ENCODE measurements at places on chromosomes 7 and 10.

DNA sequence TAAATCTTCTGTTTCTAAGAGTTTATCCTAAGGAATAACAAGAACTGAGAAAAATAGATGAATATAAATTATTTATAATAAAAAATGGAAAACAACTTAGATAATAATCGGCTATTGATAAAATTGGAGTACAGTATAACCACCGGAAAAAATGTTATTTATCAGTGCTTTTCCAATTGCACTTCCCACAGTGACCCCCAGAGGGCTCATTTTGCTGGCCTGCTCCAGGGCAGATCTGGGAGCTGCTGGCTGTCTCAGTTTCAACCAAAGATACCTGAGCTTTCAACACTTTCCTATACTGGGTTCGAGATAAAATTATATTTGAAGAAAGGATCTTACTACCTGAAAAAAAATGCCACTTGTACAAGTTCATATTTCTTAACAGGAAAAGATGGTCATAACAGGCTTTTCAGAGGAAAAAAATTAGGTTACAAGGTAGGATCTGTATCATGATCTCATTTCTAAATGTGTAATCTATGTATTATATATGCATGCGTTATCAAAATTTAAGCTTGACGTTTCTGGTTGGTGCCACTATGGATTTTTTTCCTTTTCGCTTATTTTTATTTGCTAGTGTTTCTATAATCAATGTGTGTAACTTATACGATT, 165.7 kb downstream of the NPSR1 start:
- DNase-seq, result peak; percentile 20

- no peak for DNase-seq
Measured at GRCh38 chr7:440059-440749, 79.4 kb downstream of the PDGFA start.

- no peak for DNase-seq
Measured at GRCh38 chr10:97852840-97853405, 3.3 kb downstream of the GOLGA7B start.

DNA sequence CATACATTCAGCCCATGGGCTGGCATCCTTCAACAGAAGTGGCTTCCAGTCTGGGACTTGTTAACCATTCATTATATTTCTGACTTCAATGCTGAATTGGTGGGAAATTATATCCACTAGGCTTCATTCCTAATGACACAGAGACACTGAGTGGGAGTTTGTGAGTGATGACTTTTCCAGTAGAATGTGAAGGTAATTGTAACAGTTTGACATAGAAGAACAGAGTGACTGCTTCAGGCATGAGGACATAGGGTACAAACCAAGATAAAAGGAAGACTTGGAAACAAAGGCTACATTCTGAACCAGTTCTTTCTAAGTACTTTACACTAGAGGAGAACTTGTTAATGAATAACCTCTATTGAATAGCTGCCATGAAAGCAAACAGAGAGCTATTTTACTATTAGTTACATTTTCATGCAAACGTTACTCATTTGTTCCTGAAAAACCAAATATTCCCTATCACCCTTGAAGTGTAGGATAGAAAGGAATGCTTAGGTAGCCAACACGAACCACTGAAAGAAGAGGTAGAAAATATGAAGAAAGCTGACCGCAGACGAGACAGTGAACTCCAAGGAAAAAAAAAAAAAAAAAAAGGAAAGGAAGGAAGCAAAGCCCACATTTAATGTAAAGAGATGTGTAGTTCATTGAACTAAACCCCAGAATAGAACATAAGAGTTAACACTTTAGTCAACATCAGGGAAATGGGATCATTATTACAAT, 237.0 kb upstream of the SEMA3C start:
- DNase-seq, result no peak

DNA sequence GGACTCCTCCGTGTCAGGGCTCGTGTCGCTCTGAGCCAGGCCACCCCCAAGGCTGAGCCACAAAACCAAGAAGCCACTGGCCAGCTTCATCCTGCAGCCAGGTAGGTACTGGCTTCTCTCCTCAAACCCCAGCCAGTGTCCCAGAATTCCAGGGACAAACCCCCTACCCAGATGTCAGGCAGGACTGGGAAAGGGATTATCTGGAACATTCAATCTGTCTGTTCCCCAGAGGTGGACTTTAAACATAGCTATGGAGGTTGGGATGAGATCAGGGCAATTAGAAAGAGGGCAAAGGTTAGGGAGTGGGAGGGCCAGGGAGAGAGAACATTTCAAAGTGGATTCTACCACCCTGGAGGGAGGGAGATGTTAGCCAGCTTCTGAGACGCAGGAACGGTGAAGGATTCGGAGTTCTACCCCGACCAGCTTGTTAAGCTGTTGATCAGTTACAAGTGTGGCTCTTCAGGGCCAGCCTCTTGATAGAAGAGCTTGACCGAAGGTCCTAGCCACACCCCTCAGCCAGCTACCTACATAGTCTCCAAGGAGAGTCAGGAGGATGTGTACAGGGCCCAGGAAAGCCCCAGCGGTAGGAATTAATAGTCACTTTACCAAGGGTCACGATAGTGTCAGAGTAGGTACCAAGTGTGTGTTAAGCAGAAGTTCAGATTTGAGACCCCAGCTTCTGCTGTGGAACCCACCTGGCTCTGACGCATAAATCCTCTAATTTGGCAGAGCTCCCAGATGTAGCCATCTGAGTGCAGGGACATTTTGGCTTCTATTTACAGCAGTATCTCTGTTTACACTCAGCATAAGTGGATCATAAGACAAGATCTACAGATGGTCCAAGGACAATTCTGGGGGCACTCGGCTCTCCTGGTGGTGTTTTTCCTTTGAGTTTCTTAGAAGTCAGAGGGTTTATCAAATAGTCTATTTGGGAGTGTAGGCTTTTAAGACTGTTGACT, at the start of gene PLA2G12B:
Gene PLA2G12B, minus strand, starts transcription at position 211 of the 959 bp plus-strand sequence. Its CDS starts 121 bp downstream, at position 90.
- no peak for DNase-seq

DNA sequence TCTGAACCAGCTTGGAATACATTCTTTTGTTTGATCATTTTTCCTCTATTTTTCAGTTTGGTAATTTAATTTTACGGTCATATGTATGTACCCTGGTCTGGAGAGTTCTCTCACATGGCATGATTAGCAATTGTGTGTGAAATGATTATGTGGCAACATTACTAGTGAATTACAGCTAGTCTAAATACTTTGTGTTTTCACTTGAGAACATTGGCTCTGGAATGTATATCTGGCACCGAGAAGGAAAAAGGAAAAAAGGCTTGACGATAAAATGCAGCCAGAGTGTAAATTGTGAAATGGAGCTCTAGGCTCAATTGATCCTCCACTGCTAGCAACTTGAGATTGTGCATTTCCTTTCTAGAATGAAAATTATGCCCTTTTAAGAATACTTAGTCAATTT, 397.2 kb downstream of the EXOC4 start:
- peak; percentile 52 for DNase-seq

GRCh38 chr7:70638158-70639107, 493.5 kb upstream of the GALNT17 start:
- DNase-seq, result no peak

- DNase-seq, result no peak
Measured at GRCh38 chr7:159034394-159034793, 110.3 kb downstream of the VIPR2 start.

- no peak for DNase-seq
Measured at GRCh38 chr10:78768041-78768835, 300.5 kb upstream of the ZMIZ1 start.

GRCh38 chr10:43399320-43400310, 9.4 kb downstream of the HNRNPF start:
- no peak for DNase-seq

DNA sequence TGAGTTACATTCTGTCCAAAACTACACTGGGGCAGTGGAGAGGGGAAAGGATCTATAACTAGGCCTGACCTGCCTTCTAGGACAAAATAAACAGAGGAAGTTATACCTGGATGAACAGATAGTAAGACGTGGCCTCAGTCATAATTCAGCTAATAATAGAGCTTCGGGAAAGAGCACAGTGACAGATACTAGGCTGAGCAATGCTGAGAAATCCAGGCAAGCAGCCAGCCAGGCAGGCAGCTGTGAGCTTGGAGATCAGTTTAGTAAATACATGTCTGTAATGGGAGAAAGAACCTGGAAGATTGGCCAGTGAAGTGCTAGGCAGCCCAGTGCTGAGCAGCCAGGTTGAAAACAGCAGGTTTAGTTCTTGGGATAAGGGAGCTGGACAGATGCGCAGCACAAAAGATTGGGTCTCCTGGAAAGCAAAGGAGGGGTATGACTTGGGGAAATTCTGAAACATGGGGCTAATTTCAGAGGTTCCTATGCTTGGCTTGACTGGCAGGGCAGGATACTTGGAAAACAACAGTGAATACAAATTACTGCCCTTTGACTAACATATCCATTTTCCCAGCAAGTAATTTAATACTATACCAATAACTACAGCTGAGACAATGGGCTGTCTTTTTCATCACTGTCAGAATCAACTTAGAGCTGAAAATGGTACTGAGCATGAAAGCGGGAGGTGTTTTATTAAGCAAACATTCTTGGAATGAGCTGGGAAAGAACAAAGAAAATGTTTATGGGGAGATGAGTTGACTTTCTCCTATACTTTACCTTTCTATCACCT, 140.8 kb downstream of the DGKB start:
- DNase-seq, result peak; percentile 65

- no peak for DNase-seq
Measured at GRCh38 chr7:22879280-22879679, 56.6 kb upstream of the TOMM7 start.

DNA sequence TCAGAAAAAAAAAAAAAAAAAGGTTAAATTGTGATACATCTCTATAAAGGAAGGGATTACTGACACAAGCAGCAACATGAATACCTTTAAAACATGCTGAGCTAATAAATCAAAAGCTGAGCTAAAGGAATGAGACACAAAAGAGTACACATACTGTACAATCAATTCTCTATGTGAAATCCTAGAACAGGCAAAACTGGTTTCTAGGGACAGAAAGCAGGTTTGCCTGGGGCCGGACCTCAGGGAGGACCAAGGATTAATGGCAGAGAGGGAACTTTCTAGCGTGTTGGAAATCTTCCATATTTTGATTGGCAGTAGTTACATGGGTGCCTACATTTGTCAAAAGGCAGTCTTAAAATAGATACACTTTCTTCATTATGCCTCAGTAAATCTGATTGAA, 52.5 kb downstream of the KLRG2 start:
- no peak for DNase-seq

GRCh38 chr7:99381664-99382075, 7.1 kb downstream of the ARPC1B start:
- DNase-seq, result no peak

- peak; percentile 43 for DNase-seq
Measured at GRCh38 chr10:119203006-119203405, 4.4 kb upstream of the GRK5 start.

- DNase-seq, result no peak
Measured at GRCh38 chr10:5283305-5284158, 81.2 kb upstream of the UCN3 start.

DNA sequence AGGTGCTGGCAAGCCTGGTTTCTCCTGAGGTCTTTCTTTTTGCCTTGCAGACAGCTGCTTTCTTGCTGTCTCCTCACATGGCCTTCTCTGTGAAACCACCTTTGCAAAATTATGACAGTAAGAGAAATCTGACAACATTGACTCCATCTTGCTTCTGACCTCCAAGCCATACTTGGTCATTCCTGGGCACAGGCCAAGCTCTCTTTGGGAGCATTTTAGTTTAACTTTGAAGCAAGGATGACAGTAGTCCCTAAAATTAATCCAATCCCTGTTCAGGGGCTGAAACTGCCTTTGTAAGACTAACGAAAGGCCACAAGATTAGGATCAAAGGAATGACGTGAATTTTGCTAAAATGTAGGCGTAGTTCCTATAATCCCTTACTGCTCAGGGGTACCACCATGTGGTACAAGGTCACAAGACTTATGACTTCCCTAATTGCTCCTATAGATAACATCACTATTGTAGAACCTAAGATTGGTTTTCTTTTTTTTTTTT, 25.1 kb upstream of the NRBF2 start:
- DNase-seq, result no peak

GRCh38 chr10:55820478-55820877, 540.6 kb downstream of the ZWINT start:
- no peak for DNase-seq
